ENCODE measurements at places on chromosomes 1 and 21.
A peak's percentile ranks its signal among the peaks of the same experiment; 100 is the strongest.

GRCh38 chr1:6145396-6145750 lies 34.7 kb downstream of the CHD5 start:
- no peak for DNase-seq

DNA sequence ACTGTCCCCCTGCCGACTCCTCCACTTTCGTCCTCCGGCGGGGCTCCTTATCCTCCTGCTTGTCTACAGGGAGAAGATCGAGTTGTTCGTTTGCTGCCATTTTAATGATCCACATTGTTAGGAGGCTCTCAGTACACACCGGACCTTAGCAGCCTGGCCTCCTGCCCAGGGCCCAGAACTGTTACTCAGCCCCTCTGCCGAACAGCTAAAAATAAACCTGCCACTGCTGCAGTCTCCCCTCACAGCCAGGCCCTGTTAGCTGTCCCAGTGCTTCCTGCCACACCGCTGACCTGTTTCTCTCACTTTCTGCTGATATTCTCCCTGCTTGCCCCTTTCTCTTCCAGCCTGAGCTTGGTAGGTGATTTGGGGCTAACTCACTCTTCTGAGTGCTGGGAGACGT lies 8.3 kb downstream of the MAPKAPK2 start:
- peak; percentile 64 for DNase-seq

GRCh38 chr1:108892356-108893140 lies 15.8 kb downstream of the GPSM2 start:
- DNase-seq = no peak

GRCh38 chr21:46667741-46668380 lies 32.4 kb downstream of the PRMT2 start:
- no peak for DNase-seq

DNA sequence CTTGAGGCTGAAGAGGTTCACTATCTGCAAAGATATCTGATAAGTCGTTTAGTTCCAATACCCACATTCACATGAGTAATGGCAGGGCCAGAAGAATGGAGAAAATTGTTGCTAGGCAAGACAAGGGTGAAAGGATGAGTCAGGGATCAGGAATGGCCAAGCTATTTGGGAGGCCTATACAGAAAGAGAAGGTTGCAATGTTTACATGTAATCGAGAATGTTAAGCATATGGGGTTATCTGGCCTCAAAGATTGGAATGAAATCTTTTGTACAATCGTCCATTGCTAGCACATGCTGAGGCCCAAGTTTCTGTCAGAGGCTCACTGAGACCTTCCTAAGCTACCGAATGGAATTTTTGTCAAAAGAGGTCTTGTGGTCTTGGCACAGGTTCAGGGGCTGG lies 299.9 kb upstream of the PLD5 start:
- DNase-seq = no peak

Data from mucosa of gallbladder (tissue), 1 donor.